ENCODE measurements at places on chromosomes 5 and 9.

GRCh38 chr9:101731429-101731828 is 7.0 kb downstream of the GRIN3A start:
- DNase-seq, result no peak

DNA sequence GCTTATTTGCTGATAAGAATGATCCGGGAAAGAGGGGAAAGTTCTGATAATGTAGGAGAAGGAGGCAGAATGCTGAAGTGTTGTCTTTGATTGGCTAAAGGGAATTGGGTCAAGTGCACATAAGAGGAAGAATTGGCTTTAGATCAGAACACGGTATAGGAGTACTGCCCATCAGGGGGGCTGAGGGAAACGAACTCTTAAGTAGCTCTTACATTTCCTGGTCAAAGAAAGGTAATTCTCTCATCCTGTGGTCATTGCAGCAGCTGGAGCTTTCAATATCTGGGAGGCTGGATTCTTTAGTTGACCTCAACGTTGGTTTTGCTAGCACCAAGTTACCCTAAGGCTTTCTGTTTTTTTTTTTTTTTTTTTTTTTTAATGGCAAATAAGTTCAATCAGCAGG is 178.7 kb upstream of the NR3C1 start:
- no peak for DNase-seq

DNA sequence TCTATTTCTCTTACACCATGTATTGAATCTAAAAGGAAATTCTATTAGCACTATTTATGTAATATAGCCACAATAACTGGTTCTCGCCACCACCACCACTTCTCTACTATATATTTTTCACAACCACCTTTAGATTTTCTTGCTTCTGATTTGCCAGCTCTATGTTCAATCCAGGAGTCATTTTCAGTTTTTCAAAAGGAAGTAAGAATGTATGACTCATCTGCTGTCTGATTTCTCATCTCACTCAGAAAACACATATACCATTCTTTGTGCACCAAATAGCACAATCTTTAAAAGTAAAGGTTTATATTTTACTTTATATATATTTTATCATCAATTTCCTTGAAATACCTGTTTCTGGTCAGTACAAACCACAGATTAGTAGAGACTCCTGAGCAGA is 1127.5 kb downstream of the TAF11L14 start:
- peak; percentile 64 for DNase-seq

GRCh38 chr9:83372957-83373356 is 165.2 kb downstream of the FRMD3 start:
- DNase-seq, result no peak

GRCh38 chr9:15220658-15221318 is 86.2 kb downstream of the TTC39B start:
- DNase-seq, result no peak

DNA sequence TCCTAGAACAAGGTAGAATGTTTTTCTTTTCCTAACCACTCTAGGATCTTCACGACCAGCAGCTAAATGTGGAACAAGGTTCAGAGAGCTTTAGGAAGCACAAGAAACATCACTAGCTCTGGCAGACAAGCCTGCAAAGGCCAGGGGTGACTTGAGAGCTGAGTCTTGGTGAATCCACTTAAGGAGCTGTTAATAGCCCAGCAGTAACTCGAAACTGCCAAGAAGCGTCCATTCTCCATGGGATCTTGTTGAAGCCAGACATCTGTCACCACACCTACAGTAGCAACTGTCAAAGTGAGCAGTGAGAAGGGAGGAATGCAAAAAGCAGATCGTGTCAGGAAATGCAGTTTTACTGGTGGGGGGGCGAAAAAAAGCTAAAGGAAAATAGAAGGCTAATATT is 87.2 kb downstream of the ATPSCKMT start:
- DNase-seq, result no peak

- no peak for DNase-seq
Observed at GRCh38 chr5:134536876-134537275, 11.4 kb downstream of the JADE2 start.

DNA sequence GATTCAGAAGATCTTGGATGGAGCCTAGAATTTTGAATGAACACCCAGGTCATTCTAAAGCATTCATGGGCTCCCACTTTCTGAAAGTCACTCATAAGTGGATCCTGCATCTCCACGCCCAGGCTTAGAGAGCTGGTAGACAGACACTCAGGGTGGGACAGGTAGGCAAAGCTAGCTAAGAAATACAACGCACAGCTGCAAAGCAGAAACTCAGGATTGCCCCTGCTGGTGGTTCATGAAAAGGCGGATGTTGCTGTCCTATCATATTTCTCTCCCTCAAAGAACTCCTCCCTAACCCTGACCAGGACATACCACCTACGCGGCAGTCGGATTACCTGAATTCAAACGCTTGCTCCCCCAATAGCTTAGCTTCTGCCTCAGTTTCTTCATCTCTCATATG is 226.5 kb downstream of the GLIS3 start:
- DNase-seq, result no peak

DNA sequence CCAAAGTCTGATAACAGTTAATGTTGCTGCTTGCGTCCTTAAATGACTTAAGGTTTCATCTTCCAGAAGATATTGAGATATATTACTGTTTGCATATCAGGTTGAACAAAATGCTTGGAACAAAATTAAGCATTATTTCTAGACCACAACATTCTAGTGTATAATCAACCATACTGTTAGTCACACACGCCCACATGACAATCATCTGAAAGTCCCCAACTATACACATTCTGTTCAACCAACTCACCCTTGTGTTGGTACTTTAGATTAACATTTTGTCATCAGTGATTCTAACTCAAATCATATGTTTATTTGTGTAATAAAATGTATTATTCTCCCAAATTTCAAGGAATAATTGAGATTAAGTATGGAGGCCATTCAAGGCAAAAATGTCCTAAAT is 47.3 kb downstream of the LURAP1L start:
- DNase-seq, result peak; percentile 25

- DNase-seq, result no peak
Observed at GRCh38 chr9:33446240-33446945, 1.0 kb downstream of the AQP3 start.

DNA sequence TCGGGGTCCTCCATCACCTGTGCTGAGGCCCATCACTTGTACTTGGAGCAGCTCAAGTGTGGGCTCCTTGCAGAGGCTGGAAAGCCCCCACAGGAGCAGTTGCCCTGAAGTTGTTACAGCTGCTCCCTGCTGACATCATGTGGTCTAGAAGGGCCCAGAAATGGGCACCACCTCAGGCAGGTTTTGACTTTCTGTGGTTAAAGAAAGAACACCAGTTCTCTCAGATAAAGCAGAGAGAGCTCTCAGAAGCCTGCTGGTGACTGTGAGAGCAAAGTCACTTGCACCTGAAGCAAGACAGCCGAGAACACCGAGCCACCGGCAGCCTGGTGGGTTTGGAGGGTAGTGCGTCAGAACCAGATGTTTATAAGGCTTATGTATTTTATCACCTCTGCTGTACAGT is 70.4 kb downstream of the MVB12B start:
- no peak for DNase-seq

GRCh38 chr9:128916204-128916603 is 4.6 kb upstream of the PHYHD1 start:
- DNase-seq, result no peak

GRCh38 chr5:84265130-84265529 is 119.5 kb downstream of the EDIL3 start:
- peak; percentile 12 for DNase-seq

- DNase-seq, result no peak
Observed at GRCh38 chr5:51859624-51860023, 476.4 kb downstream of the ISL1 start.

GRCh38 chr9:136791516-136792276 is 552 bp downstream of the TMEM141 start:
- DNase-seq, result peak; percentile 75

DNA sequence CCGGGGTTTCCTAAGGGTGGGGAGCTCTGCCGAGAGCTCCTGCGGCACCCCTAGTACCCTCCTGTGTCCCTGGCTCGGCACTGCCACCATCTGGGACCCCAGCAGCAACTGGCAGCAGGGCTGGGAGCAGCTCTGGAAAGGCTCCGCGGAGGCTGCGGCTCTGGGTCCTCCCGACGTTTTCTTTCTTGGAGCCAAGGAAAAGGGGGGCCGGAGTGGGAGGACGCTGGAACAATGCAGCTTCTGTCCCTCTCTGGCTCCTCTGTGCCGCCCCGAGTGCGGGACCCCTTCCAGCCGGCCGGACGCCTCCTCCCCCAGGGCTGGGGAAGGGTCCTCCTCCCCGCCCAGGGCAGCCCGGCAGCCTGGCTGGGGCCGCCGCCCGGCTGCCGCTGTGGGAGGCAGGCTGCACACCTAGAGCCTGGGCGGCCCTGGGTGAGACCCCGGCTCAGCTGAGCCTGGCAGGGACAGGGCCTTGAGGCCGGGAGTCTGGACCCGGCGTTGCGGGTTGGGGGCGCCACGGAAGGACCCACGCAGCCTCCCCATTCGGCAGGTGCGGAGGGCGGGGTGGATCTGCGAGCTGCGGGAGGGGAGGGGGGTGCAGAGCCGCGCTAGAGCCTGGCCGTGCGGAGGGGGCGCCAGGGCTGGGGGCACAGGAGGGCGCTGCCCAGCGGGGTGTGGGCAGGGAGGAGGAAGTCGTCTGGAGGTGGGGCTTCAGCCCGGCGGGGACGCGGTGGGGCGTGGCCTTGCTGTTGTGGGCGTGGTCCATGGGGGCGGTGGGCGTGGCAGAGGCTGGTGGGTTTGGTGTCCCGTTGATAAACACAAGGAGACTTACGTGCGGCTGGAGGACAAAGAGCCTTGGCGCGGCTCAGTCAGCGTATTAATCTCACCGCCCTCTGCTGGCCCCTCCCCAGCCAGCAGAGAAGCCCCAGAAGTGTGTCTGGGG is 15.1 kb downstream of the GPSM1 start:
- DNase-seq, result peak; percentile 60

- DNase-seq, result no peak
Observed at GRCh38 chr9:114743446-114743845, 61.5 kb upstream of the TEX48 start.

DNA sequence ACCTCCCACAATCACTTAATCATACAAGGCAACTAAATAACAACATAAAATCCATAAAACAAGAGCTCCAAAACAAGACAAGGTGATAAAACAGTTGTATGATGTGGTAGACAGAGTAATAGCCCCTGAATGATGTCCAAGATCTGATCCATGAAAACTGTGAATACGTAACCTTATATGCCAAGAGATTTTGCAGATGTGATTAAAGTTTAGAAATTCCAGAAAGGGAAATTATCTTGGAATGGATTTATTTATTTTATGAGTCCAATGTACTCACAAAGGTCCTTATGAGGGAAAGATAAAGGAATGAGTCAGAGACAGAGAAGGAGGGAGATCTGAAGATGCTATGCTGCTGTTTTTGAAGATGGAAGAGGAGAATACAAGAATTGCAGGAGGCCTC is 1775.7 kb upstream of the C9orf72 start:
- peak; percentile 20 for DNase-seq

GRCh38 chr9:112332214-112332613 is 1.2 kb downstream of the PTBP3 start:
- no peak for DNase-seq

DNA sequence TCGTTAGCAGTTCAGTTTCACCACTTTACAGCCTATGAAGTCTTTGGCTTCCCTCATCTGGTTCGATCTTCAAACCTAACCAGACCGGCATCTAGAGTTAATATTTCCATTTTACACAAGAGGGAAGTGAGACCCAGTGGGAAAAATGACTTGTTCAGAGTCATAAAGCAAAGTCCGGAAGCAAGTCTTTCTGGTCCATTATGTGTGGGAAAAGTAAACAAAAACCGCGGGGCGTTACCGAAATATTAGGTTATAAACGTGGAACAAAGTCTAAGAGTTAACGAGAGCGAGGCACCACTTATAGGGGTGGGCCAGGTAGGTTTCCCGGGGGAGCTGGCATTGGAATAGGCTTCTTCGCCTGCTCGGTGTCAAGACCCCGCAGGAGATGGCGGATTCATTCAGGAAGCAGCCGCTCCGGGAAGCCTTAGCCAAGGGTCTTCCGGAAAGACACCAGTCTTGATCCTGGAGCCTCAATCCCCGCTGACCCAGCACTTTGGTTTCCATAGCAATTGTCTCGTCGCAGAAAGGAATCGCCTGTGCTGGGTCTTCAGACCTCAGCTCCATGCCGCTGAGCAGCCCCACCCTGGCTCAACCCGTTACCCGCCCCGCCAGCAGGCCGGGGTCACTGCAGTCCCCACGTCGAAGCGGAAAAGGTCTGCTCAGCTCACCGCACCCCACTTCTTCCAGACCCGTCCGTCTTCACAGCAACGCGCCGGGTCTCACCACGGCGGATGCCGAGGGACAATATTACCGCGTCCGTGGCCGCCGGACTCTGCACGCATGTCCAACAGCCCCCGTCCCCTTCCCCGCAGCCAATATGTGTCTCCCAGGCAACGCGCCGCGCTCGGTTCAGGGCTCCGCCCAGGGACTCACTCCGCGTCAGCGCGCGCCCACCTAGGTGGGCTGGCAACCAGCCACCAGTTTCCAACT is at the start of gene C5orf52:
TSS of gene C5orf52 (plus strand) at position 872 of the 930 bp plus-strand sequence. CDS start 82 bp downstream, outside the sequence.
- DNase-seq, result peak; percentile 53

DNA sequence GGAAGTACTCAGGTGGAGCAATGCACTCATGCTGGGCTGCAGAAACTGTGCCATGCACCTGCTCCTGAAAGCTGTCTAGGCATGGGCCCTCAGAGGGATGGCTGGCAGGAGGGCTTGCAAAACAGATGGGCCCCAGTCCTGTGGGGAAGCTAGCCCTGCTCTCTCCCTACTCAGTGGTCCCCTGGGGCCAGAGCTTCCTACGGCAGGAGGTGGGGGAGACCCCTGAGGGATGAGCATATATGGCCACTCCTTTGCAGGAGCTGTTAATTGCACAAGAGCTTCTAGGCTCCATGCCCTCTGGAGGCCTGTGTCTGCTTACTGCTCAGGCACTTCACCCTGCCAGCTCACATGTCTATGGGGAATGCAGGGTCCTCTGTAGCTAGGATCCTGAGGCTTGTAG is 545.3 kb upstream of the PTPRD start:
- DNase-seq, result no peak

GRCh38 chr9:134458207-134459108 is 132.2 kb downstream of the RXRA start:
- no peak for DNase-seq

- DNase-seq, result no peak
Observed at GRCh38 chr5:121086671-121087070, 622.6 kb downstream of the PRR16 start.

- DNase-seq, result no peak
Observed at GRCh38 chr5:120628156-120628555, 164.1 kb downstream of the PRR16 start.

DNA sequence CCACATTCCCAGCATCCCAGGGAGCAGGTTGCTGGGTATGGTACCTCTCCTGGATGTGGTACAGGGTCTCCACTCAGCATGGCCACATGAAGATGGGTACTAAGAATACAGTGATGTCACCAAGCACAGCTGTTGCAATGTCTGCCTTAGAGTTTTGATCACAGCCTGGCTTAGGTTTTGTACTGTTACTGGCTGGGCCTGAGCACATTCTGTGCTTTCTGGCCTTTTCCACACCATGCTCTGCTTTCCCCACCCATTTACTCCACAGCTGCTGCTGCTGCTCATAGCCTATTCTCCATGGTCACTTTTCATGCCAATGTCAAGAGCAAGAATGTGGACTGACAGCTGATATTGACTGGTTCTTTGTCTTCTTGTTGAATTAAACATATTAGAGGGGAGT is 481.9 kb downstream of the ARHGEF28 start:
- DNase-seq, result no peak

- DNase-seq, result no peak
Observed at GRCh38 chr5:83731638-83732037, 11.0 kb upstream of the HAPLN1 start.

- peak; percentile 99 for DNase-seq
Observed at GRCh38 chr5:57841676-57842363, 359.2 kb upstream of the ACTBL2 start.
